ENCODE measurements at places on chromosomes 5 and 9.

- DNase-seq, result no peak
Observed at GRCh38 chr9:131800843-131801242, 61.0 kb upstream of the RAPGEF1 start.

GRCh38 chr5:38316544-38317224, 58.3 kb downstream of the EGFLAM start:
- DNase-seq, result no peak

GRCh38 chr5:14165375-14166106, 22.4 kb downstream of the TRIO start:
- no peak for DNase-seq

- no peak for DNase-seq
Observed at GRCh38 chr5:67257500-67257899, 60.9 kb upstream of the CD180 start.

- no peak for DNase-seq
Observed at GRCh38 chr9:97067490-97067889, 28.5 kb upstream of the CTSV start.

DNA sequence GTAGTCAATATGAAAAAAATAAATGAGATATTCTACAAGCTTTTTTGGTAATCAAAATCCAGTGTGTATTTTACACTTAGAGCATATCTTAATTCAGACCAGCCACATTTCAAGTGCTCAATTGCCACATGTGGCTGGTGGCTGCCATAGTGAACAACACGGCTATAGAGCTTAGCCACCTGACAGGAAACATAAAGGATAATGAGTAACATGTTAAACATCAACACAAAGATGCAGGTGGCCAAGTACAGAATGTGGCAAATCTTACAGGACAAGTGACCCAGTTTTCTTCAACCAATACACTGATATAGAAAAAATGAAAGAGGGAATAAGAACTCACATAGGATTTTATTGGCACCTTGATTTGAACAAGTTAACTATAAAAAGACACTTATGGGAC, 61.4 kb downstream of the KIF24 start:
- no peak for DNase-seq

DNA sequence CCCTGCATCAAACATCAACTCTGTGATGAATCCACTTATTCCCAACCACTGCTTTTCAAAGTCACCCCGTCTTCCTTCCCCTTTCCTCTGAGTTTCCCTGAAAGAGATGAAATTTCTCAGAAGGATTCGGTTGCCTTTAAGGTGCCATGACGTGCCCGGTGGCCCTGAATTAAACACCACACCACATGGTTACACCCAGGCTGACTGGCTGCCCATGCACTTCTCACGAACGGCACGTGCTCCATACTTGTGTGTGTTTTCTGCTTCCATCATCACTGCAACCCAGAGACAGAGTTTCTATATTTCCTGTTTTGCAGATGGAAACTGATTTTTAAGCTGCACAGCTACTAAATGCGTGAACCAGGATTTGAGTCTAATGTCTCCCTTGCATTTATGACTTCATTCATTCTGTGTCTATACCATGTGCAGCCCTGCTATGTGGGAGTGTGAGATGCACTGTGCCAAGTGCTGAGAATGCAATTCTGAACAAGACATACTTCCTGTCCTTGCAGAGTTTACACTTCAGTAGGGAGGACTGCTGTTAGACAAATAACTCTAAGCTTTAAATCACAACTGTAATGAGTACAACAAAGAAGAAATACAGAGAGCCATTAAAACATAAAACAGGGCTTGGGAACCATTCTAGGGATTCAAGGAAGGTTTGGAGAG, 162.9 kb downstream of the NXNL2 start:
- no peak for DNase-seq

- no peak for DNase-seq
Observed at GRCh38 chr9:22119522-22120158, 110.5 kb upstream of the CDKN2B start.

GRCh38 chr5:10442576-10442975, 897 bp downstream of the ROPN1L start:
- no peak for DNase-seq

- no peak for DNase-seq
Observed at GRCh38 chr5:177094224-177095087, 7.7 kb downstream of the FGFR4 start.

GRCh38 chr5:152290181-152290580, 114.9 kb downstream of the NMUR2 start:
- no peak for DNase-seq

DNA sequence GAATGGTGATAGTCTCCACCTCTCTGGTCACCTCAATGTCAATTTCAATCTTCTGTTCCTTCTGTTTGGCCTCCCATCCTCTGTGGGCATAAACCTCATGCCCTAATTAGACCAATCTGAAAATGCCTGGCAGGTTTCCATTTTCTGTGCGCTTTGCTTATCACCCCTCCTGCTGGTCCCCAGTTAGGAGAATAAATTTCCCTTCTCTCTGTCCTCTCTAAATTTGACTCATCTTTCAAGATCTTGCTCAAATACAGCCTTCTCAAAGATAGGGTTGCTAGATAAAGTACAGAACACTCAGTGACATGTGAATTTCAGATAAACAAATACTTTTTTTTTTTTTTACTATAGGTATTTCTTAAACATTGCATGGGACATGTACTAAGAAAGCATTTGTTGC, 69.4 kb upstream of the CD180 start:
- no peak for DNase-seq

DNA sequence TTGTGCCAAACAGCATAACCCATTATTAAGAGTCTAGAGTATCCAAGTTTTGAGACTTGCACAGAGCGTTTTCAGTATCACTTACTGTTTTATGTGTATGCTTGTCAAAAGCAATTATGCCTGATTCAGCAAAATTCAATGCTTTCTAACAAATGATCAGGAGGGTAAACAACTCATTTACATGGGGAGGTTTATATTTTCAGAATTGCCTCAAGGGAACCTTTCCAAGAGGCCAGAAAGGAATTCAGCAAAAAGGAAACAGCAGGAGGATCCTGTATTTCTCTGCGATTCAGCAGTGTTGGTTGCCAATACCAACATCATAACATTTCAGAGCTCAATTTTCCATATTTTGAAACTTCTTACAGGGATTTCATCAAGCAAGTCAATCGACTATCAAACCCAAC, 69.3 kb upstream of the DAB2 start:
- DNase-seq, result no peak

DNA sequence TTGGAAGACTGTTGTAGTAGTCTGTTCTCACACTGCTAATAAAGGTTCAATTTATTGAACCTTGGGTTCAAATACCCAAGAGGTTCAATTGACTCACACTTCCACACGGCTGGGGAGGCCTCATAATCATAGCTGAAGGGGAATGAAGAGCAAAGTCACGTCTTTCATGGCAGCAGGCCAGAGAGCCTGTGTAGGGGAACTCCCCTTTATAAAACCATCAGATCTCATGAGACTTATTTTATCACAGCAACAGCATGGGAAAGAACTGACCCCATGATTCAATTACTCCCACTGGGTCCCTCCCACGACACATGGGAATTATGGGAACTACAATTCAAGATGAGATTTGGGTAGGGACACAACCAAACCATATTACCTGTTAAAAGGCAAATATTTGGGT, 268.2 kb downstream of the TMEM167A start:
- DNase-seq, result no peak

GRCh38 chr5:18216729-18217128, 582.5 kb downstream of the TAF11L14 start:
- DNase-seq, result no peak

- no peak for DNase-seq
Observed at GRCh38 chr5:181221105-181221791, 1.8 kb upstream of the TRIM41 start.

- no peak for DNase-seq
Observed at GRCh38 chr9:89122949-89123348, 55.7 kb downstream of the SHC3 start.

DNA sequence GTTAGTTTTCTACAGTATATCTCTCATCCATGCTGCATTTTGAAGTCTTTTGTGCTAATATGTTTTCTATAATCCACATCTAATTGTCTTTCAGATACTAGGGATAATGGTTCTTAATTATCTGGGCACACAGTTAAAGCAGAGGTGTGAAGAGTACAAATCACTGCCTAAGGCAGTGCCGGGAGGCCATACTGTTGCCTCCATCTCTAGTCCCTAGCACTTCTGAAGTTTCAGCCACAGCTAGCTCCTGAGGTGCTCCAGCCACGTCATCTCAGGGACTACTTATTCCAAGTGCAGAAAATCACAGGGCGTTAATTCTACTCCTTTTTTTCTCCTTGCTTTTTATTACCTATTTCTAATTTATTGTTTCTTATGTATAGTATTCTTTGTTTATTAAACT, 760.0 kb upstream of the FAM174A start:
- DNase-seq, result no peak

- DNase-seq, result no peak
Observed at GRCh38 chr5:93404246-93404645, 176.8 kb downstream of the NR2F1-AS1 start.

GRCh38 chr9:129285382-129285781, 107.3 kb upstream of the IER5L start:
- no peak for DNase-seq

DNA sequence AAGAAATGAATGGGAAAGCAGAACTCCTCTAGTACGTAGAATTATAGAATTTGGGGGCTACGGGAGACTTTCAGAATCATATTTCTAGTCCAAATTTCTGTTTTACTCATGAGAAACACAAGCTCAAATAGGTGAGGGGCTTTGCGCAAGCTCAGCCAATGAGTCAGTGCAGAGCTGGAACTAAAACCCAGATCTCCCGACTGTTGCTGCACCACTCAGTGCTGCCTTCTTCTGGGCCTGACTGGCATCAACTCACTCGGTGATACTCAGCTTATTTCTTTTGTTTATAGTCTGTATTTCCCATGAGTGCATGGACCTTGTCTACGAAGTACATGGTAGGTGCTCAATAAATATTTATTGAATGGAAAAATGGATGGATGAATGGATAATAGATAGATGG, 280.2 kb downstream of the CDK5RAP2 start:
- no peak for DNase-seq

GRCh38 chr9:84317563-84317962, 23.0 kb downstream of the SLC28A3 start:
- DNase-seq, result no peak

DNA sequence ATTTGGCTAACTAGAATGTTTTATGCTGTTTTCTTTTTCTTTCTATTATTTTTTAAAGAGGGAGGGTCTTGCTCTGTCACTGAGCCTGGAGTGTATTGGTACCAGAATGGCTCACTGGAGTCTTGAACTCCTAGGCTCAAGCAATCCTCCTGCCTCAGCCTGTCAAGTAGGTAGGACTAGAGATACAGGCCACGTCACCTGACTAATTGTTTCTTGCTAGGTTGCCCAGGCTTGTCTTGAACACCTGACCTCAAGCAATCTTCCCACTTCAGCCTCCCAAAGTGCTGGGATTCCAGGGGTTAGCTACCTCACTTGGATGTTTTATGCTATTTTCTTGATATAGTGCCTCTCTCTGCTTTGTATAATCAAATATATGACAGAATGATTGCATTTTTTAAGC, 166.2 kb downstream of the AOPEP start:
- no peak for DNase-seq

DNA sequence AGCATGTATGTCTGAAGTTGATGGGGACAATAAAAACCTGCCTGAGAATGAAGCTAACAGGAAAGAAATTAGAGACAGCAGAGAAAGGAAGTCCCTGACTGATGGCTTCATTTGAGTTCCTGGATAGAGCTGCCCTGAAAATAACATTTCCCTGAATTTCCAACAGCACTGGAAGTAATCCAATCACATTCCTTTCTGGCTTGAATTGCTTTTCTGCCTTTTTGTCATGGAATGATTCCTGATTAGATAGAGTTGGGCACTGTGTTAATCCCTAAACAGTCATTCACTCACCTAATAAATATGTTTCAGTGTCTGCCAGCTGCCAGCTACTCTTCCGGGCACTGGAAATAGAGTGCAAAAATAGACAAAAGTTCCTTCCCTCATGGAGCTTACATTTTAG, 30.0 kb upstream of the SH3RF2 start:
- no peak for DNase-seq

DNA sequence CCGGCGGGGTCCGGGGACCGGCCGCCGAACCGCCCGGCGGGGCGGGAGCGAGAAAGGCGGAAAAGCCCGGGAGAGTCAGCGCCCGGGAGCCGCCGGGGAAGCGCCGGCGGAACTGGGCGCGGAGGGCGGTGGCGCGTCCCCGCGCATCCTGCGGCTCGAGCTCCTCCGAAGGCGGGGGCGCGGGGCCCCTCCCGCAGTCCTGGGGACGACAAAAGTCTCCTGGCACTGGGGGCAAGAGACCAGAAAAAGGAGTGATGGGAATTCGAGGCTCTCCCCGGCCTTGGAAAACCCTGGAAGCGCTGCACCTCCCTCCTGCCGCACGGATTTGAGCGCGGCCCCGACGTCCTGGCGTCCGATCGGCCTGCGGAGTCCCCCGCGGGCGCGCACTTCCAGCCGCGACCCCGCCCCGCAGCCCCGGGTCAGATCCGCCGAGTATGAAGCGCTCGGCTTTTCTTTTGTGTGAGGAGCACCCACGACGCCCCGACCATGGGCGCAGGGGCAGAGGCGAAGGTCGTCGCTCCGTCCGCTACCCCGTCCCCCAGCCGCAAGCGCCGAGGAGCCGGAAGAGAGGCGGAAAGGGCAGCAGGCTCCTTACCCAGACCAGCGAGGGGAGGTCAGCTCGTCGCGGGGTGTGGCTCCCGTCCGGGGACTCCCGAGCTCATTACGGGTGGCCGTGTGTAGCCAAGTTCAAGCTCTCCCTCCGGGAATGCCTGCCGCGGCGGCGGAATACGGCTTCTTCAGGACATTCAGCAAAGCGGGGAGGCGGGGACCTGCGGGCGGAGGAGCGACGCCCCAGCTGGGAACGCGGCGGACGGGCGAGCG, at the start of gene EPB41L4A:
TSS of gene EPB41L4A (minus strand) at position 114 of the 822 bp plus-strand sequence. CDS start 238 bp downstream, outside the sequence.
- no peak for DNase-seq

GRCh38 chr5:103389357-103389756, 130.8 kb downstream of the MACIR start:
- no peak for DNase-seq

DNA sequence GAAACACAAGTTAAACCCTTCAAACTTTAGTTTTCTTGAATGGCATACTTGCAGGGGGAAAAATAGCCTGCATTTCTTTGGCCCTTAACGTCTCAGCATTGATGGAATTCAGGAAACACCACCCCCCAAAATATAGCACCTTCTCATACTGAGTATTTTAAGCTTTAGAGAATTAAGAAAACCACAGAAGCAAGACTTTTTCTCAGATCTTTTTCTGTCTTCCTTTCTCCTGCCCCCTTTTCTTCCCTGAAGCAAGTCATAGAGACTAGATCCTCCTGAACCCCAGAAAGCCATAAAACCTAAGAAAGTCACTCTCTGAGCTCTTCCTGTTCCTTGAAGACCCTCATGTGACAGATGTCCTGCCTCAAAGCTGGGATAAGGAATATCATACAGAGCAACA, 1069.9 kb downstream of the EFNA5 start:
- DNase-seq, result no peak

DNA sequence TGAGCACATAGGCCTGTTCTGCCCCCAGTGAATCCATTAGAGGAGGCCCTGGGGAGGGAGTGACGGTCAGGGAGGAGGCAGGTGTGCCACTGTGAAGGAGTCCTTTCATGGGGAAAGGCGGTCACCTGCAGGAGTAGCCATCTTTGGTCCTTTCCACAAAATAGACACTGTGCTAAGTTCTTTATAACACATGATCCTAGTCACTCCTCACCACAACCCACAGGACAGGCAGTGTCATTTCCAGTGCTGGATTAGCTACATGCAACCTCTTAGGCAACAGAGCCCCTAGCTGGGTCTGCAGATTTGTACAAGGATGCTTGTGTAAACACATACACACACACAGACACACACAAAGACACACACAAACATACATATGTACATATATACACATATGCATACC, 18.3 kb downstream of the DOCK2 start:
- no peak for DNase-seq

- no peak for DNase-seq
Observed at GRCh38 chr9:127778280-127779135, at the start of gene SH2D3C. Gene SH2D3C (minus strand): TSS chr9:127778666. CDS start chr9:127778627, 39 bp downstream.
